ENCODE measurements at places on chromosomes 6 and 20. TPM values are rescaled to one million over a fixed set of nuclear protein-coding genes. Genes with fewer than 3 reads are reported as not detected.

The RING1 gene
- total RNA-seq: 33.2 TPM

The IGF2R gene
- 378 TPM for total RNA-seq

The SPATS1 gene
- total RNA-seq: not detected

The HLA-DOA gene
- total RNA-seq: not detected

The TAGAP gene
- not detected for total RNA-seq

The KIF16B gene
- total RNA-seq: 12.9 TPM

The CST7 gene
- total RNA-seq: not detected

The BIRC7 gene
- total RNA-seq: 0.07 TPM

The NR2E1 gene
- not detected for total RNA-seq

The ADGB gene
- not detected for total RNA-seq

The SNAP25 gene
- total RNA-seq: 0.53 TPM

The TMEM170B gene
- total RNA-seq: 2.2 TPM

The HLA-DRA gene
- total RNA-seq: 5.2 TPM

The FAM209B gene
- not detected for total RNA-seq

The RSPO3 gene
- total RNA-seq: 8.0 TPM

The ARMH2 gene
- total RNA-seq: not detected

The FGD2 gene
- not detected for total RNA-seq

The HLA-DMB gene
- total RNA-seq: 0.07 TPM

The LY86 gene
- not detected for total RNA-seq

The VNN1 gene
- not detected for total RNA-seq

The CTAGE9 gene
- not detected for total RNA-seq

The LEMD2 gene
- 74.5 TPM for total RNA-seq

The TRAPPC3L gene
- total RNA-seq: not detected

The PTK6 gene
- total RNA-seq: 0.10 TPM

The OXT gene
- not detected for total RNA-seq

The TMEM200A gene
- total RNA-seq: 134 TPM

The TNFRSF6B gene
- total RNA-seq: 0.98 TPM

The COL11A2 gene
- total RNA-seq: 0.13 TPM

The TP53TG5 gene
- not detected for total RNA-seq

The TRIM40 gene
- total RNA-seq: not detected

The BTBD9 gene
- 15.5 TPM for total RNA-seq

The RUNX2 gene
- total RNA-seq: 3.1 TPM

The UNC5CL gene
- total RNA-seq: 0.07 TPM

The CAPN11 gene
- not detected for total RNA-seq

The EYS gene
- under 0.01 TPM for total RNA-seq

The DDR1 gene
- total RNA-seq: 48.4 TPM

The WFDC12 gene
- total RNA-seq: not detected

The PSORS1C2 gene
- total RNA-seq: not detected

Data from smooth muscle cell of the pulmonary artery (primary cell).